Memory B cell (primary cell): ENCODE measurements at places on chromosomes 5 and 9.
A peak's percentile ranks its signal among the peaks of the same experiment; 100 is the strongest.

DNA sequence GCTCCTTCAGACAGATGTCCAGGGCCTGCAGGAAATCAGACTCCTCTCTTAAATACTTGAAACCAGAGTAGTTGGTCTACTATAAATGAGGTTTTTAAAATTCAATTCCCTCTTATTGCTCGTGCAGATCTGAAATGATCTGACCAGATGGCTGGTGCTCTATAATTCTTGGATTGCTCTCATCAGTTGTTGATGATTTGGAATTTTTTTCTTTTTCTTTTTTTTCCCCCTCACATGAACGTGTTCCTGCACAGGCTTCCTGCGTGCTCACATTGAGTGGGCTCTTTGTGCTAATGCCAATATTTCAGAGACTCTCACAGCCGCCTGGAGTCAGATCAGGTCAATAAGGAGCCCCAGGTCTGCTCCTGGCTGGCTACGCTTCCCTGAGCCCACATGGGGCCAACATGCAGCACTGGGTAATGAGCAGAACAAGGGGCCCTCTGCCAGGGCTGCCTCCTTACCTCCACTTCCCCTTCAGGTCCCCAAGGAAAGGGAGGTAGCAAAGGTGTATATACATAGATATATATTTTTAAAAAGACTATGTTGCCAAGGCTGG lies 82.0 kb downstream of the SIL1 start:
- no peak for DNase-seq

DNA sequence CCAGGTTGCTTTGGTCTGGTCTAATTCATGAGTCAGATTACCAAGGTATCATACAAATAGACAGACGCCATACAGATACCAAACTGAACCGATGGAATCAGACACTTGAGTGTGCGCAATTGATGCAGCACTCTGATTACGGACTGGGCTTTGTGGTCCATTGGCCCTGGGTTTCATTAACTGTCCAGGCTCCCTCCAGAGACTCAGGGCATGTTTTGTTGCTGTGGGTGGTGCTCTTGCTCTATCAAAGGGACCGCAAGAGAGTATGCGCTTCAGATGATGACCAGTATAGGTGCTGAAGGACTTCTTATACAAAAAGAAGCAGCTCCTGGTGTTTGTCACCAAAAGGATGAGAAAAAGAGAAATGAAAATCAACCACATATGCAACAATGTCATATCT lies 36.9 kb upstream of the ANKRD55 start:
- peak; percentile 16 for DNase-seq

- DNase-seq, result no peak
These were observed 45.2 kb downstream of the MRRF start for GRCh38 chr9:122309861-122310260.

- DNase-seq, result no peak
These were observed 103.3 kb upstream of the LHFPL2 start for GRCh38 chr5:78751872-78752271.

GRCh38 chr5:157143127-157143971 lies 684 bp upstream of the MED7 start:
- no peak for DNase-seq

DNA sequence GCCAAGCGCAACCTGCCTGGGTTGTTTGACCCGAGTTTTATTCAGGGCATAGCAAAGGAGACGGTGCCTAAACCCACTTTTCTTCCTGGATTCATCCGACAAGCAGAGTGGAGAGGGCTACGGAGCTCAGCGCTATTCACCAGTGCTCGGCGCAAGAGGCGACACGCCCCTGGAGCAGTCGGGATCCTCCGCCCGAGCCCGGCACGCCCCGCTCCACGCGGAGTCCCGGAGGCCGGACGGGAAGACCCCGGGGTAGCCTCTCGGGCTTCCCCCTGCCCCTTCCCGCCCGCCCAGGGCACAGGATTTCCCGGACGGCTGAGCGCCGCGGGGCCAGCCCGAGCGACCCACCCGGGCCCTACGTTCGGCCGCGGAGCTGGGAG lies 427 bp downstream of the SERINC5 start:
- peak; percentile 9 for DNase-seq

DNA sequence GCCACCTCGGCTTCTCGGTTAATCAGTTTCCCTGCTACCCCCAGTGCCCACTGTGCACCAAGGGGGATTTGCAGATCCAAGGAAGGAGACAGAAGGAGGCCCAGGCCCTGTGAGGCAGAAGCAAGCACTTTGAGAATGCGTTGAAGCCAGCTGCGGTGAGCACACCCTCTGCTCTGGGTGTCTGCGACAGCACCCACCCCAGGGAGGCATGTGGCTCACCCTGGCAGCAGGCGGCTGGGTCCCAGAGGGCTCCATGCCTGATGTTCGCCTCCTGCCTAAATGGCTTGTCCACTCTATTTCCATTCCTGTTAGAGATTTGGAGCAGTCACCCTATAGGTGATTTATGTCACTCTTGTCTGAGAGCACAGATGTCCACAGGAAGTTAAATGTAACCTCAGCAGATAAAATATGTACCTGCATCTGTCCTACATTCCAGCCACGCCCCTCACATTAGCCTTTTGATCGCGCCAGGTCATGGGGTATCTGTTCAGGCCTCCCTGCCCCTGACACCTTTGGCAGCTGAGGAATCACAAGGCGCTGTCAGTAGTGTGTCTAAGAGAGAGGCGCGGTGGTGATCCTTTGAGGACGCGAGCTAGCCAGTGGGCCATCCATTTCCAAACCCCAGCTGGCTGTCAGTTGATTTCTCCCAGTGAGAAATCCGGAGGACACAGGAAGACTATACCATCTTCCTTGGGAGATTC lies 28.1 kb downstream of the PTGES2 start:
- DNase-seq, result no peak

DNA sequence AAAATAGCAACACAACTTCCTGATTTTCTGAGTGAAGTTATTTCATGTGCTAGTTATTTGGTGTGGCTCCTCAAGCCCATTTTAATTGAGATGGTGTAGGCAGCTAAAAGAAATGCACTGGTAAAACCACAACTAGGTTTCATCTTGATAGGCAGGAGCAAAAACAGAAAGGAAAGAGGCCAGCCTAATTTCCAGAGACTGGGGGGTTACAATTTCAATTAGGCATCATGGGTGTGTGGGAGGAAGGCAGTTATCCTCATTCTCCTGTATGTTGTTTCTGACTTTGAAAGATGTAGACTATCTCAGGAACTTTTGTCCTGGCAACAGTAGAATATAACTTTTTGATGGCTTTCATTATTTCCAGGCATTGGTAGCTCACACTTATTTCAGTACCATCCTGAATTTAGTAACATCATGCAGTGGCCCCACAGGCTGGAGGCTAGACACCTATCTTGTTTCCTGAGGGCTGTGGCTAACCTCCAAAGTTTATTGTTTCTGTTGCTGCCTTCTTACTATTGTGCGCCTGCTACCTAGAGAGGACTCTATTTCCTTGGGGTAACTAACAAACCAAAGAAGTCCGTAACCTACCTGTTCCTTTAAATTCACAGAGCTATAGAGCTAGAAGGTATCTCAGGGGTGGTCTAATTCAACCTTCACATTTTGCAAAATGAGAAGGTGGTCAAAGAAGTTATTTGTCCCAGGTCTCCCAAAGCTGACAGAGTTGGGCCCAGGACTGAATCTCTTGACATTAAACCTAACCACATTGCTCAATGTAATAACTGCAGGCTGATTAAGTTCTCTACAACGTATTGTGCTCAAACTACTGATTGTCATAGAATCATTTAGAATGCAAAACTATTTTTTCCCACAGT lies 42.4 kb downstream of the FYB1 start:
- no peak for DNase-seq

DNA sequence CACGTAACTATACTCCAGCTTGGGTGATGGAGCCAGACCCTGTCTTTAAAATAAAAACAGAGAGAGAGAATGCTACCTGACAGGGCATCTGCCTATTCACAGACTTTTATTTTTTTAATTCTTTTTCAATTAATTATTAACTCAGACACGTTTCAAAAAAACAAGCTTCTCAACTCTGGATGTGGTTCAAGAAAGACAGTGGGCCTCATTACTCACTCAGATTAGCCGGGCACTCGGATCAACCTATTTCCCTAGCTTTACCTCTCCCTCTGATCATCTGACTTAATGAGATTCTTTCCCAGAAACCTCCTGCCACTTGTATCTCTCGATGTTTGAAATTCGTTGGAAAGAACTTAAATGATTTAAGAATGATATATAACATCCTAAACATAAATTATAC lies 134.1 kb downstream of the TRPM6 start:
- no peak for DNase-seq

GRCh38 chr5:17828681-17829080 lies 194.4 kb downstream of the TAF11L14 start:
- DNase-seq, result no peak

DNA sequence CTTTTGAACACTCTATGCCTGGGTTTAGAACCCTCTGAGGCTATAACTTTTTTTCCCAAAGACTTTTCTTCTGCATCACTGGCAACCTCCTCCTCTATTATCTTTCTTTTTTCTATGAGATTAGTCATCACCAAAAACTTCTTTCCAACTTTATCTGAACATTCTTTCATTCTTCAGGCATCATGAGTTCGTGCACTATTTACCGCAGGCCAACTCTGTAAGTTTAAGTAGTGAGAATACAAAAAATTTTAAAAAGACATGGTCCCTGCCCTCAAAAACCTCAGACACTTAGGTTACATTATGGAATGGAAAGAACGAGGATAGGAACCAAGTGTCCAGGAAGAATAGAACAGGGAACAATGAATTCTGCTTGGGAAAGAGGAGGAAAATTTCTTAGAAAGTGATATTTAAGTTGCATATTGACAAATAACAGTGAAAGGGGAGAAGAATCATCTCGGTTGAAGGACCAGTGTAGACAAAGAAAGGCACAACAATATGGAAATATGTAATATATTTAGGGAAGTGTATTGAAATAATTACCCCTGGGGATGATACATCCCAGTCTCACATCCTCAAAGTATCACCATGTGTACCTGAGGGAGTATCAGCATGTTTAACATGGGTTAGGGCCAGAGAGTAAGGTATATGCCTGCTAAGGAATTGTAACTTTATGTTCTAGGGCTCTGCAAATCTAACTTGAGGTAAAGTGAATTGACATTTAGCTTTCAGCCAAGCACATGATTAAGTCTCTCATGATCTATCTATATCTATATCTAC lies 196.5 kb upstream of the NREP start:
- no peak for DNase-seq

GRCh38 chr5:68450245-68450852 lies 234.8 kb downstream of the PIK3R1 start:
- DNase-seq, result no peak

GRCh38 chr5:16992444-16992843 lies 56.4 kb upstream of the MYO10 start:
- DNase-seq, result no peak

DNA sequence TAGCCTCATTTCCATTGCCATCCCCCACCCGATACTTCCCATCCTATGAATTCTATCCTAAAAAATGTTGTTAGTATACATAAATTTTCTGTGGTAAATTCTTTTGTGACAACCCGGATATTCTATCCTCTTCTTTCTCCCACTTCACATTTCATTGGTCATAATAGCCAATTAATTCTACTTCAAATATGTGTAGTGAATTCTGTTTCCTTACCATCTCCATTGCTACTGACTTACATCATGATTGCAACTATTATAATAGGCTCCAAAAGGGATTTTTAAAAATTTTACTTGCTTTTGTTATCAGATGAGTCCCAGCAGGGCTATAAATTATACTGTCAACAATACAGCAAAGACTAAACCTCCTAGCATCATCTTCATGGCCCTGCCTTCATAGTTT lies 1326.8 kb downstream of the PTPRD start:
- no peak for DNase-seq

- no peak for DNase-seq
These were observed 1000.0 kb upstream of the DMAC1 start for GRCh38 chr9:8799615-8800014.

DNA sequence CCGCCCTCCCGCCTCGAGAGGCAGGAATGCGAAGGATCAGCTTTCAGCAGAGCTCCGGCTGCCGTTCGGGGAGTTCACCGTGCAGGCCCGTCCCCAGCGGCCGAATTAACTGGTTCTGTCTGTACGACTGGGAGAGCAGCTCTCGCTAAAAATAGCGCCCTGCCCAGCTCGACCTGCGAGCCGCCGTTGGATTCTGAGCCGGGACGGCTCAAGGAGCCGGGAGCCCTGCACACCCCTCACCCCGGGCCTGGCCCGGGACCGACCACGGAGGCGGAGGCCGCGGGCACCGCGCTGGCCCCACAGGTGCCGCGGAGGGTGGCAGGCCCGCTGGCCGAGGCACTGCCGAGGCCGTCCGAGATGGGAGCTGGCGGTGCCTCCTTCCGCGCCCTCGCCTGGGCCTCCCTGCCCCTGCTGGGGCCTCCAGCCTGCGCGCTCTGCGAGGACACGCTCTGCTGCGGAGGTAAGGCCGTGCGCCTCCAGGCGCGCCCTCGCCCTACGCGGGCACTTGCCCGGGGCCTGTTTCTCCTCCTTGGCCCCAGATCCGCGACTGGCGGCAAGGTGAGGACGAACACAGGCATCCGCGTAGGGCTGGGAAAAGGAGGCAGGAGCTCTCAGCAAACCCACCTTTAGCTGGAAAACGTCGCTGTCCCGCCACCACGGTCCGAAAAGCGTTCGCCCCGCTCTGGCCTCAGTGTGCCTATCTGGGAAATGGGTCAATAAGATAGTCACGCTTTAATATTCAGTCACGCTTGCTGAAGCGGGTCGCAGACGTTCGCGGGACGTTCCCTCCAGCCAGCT lies 53.1 kb upstream of the DAB2IP start:
- DNase-seq, result no peak

DNA sequence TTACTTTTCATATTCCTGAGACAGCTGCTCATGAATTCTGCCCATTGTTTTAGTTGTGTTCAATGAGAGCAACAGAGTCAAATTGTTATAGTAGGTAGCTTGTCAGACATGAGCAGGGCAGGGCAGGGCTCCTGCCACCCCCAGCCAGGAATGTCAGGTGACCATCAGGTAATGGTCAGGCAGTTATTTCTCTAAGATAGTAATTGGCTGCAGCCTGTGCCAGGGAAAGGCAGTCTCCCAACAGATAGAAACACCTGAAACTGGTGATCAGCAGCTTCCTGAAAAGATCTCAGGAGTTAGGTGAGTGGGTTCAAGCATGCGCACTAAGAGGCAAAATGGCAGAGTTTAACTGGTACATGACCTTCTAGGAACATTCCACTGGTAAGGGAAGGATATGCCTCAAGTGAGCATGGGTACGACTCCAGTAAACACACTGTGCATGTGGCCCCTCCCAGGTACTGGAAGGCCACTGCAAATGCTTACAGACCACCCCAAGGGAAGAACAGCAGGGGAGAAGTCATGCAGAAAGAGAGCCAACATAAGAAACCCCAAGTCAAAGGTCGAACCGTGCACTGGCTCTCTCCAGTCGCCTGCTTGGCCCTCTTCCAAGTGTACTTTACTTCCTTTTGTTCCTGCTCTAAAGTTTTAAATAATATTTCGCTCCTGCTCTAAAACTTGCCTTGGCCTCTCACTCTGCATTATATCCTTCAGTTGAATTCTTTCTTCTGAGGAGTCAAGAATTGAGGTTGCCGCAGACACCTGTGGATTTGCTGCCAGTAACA lies 25.1 kb downstream of the CARTPT start:
- DNase-seq, result no peak

DNA sequence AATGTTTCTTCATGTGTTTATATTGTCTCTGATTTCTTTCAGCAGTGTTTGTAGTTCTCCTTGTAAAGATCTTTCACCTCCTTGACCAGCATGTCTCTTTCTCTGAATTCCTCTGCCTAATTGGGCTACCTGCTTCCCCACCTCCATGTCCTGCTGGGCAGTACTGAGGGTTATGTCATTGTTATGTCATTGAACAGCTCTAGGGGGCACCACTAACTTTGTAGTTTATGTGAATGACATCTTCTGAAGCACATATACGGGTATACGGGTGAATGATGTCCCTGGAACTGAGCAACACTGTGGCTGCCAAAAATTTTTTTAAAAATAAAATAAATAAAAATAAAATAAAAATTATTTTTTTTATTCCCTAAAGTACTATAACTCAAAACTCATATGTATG lies 16.9 kb upstream of the SNCAIP start:
- no peak for DNase-seq
